Esophagus squamous epithelium (tissue), 5 donors: ENCODE measurements at places on chromosomes 7 and 10.

DNA sequence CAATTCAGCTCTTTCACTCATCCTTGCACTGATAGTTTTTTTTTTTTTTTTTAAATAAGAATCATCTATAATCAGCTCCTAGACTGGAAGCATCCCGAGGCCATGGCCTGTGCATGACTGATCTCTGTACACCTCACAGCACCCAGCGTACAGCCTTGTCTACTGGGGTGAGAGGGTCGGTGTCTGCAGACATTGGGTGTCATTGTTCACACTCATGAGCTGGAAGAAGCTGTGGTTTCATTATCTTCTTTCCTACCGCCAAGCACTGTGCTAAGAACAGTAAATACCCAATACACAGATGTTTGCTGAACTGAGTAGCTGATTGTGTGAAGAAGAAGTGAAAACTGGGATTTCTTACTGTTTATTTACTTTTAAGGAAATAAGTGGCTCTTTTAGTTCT lies 123.6 kb downstream of the CLEC2L start:
- no peaks in the 10 kb centered on the region for H3K36me3 ChIP-seq
- no peak overlapping the region for H3K27ac ChIP-seq
- H3K4me1 ChIP-seq: peaks cover 53% of the 10 kb centered on the region
- H3K27me3 ChIP-seq: no peaks in the 10 kb centered on the region

- no peak overlapping the region for H3K27ac ChIP-seq
- no peaks in the 10 kb centered on the region for H3K4me1 ChIP-seq
- DNase-seq: no peak
- peaks cover 54% of the 10 kb centered on the region for H3K36me3 ChIP-seq
Measured at GRCh38 chr10:33249659-33250345, 84.7 kb downstream of the NRP1 start.

- no peaks in the 10 kb centered on the region for H3K27me3 ChIP-seq
- no peak for DNase-seq
- H3K4me3 ChIP-seq: no peak overlapping the region
- no peaks in the 10 kb centered on the region for H3K36me3 ChIP-seq
Measured at GRCh38 chr10:420154-421121, 269.0 kb downstream of the DIP2C start.

DNA sequence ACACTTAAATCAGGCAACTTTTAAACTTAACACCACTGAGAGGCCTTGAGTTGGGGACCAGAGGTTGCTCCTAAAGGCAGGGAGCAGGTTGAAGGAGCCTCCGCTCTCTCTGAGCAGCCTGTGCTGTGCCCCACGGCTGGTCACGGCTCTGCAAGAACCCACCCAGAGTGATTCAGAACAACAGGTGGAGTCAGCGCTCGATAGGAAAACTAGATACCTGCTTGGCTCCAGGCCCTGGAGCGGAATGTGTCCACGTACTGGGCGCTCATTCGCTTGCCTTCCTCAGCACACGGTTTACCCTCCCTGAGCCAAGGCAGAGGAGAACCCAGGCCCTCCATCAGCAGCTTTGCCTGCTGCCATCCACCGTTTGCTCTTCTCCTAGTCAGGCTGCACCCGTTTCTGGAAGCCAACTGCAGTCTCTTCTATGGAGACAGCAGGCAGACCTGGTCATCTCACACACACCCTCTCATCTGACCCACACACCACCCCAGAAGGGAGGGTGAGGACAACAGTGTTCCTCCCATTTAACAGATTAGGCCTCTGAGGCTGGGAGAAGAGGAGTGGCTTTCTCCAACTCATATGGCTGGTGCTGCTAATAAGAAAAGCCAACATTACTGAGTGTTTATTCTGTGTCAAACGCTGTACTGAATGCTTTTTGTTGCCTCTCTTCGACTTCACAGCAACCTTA lies 37.6 kb upstream of the PDCD4 start:
- H3K27me3 ChIP-seq: no peaks in the 10 kb centered on the region
- no peak overlapping the region for H3K4me3 ChIP-seq
- DNase-seq: no peak
- H3K27ac ChIP-seq: peak overlapping the region; percentile 74
- peaks cover 30% of the 10 kb centered on the region for H3K4me1 ChIP-seq

DNA sequence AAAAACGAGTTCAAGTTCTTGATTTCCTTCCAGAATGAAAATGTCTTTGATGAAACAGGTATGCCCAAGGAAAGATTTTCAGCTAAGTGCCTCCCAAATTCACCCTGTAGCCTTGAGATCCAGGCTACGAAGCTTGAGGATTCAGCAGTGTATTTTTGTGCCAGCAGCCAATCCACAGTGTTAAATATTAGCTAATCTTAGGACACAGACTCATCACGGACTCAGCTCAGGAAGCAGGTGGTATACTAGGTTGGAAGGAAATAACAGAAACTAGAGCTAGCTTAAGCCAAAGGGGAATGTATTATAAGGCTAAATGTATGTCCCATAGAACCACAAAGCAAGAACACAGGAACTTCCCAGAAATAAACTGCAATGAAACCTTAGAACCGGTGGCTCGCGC lies 151.0 kb upstream of the PRSS1 start:
- no peaks in the 10 kb centered on the region for H3K4me1 ChIP-seq
- no peak overlapping the region for H3K27ac ChIP-seq
- peaks cover 17% of the 10 kb centered on the region for H3K27me3 ChIP-seq

- DNase-seq: no peak
- H3K4me3 ChIP-seq: no peak overlapping the region
- H3K36me3 ChIP-seq: no peaks in the 10 kb centered on the region
- no peak overlapping the region for H3K27ac ChIP-seq
Measured at GRCh38 chr7:107232568-107233090, 63.8 kb downstream of the HBP1 start.

- H3K36me3 ChIP-seq: peaks cover 37% of the 10 kb centered on the region
- peaks cover 53% of the 10 kb centered on the region for H3K4me1 ChIP-seq
- no peak for DNase-seq
- H3K27ac ChIP-seq: peak overlapping the region; percentile 63
- no peaks in the 10 kb centered on the region for H3K27me3 ChIP-seq
- H3K4me3 ChIP-seq: no peak overlapping the region
Measured at GRCh38 chr7:107993891-107994291, 9.1 kb downstream of the LAMB1 start.

DNA sequence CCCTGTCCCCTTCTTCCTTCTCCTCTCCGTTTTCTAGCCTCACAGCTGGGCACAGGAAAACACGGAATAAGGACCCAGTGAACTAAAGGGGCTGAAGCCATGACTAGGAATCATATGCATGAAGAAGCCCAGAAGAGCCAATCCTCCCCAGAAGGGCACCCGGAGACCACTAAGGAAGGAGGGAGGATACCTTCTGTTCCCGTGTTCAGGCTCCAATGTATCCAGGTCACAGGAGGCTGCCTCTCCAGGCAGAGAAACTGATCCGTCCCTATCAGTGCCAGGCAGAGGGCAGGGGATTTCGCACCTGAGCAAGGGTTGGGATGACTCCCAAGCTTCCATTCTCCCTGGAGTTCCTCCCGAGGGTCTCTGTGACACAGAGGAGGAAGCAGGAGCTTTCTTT lies 246.6 kb downstream of the SNX10 start:
- no peaks in the 10 kb centered on the region for H3K36me3 ChIP-seq
- H3K27me3 ChIP-seq: no peaks in the 10 kb centered on the region
- no peak for DNase-seq
- H3K4me3 ChIP-seq: no peak overlapping the region
- H3K4me1 ChIP-seq: no peaks in the 10 kb centered on the region
